ENCODE measurements at places on chromosomes 1 and 21.

DNA sequence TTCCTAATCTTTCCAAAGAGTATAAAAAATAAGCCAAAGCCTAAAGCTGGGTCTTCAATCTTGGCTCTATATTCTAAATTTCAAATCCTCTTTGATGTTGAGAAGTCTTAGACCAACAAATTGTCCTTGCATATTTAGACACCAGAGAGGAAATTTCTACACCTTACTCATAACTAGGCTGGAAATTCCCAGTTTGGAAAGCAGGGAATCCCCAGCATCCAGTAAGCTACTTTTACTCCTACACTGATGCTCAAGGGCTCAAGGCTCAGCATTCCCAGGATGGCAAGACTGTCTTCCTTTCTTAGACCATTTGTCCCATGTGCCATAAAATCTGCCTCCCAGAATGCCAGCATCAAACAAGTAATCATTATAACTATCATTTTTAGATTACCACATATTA, 28.3 kb downstream of the PRDX6 start:
- no peak for DNase-seq

DNA sequence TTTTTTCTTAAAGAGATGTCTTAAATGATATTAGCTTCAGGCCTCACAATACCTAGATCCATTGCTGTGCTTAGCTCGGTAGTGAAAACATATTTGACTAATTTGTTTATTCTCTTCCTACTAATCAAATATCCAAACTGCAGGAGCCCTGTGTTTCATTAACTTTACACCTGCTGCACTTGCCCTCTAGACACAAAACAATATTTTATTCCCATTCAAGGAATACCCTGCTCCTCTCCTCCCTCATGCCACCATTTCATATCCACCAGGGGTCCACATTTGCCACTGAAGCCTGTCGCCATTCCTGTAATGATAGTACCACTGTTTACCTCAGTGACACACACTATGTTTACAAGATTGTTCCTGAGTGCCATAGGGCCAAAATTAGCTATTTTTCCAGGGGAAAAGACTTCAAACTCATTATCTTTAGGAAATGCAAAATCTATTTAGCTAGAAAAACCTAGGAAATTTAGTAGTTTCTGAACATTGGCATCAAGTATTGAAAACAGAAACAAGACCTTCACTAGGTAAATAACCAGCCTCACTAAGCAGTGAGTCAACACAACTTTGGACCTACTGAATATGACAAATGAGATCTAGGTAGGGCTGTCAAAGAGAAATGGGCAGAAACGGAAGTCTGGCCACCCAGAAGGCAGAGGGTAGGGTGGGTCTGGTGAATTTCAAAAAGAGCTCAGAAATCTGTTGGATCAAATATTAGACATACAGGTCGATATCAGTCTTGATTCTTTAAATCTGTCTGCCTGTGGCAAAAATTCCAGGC, 134.6 kb upstream of the KCNK1 start:
- DNase-seq: no peak

GRCh38 chr1:167166690-167167075, 54.0 kb upstream of the POU2F1 start:
- no peak for DNase-seq

DNA sequence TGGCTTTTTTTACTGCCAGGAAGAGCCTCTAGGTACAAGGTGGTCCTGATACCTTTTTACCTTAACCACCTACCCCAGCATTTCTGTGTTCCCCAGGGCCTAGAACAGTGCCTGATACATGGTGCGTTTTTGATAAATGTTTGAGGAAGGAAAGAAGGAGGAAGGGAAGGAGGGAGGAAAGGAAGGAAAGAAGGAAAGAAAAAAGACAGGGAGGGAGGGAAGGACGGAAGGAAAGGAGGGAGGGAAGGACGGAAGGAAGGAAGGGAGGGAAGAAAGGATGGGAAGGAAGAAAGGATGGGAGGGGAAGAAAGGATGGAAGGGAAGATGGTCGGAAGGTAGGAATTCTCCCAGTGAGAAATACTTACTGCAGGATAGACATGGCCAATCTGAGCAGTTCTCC, 12.0 kb upstream of the MAGOH start:
- no peak for DNase-seq
